Activated CD4-positive, CD25-positive, alpha-beta regulatory T cell treated with anti-CD3 and anti-CD28 coated beads, Interleukin-2, amount 50 U/mL, for 16 hours (primary cell): ENCODE measurements at places on chromosomes 6 and 20.

- no peak for DNase-seq
These were observed 25.9 kb downstream of the ACSS1 start for GRCh38 chr20:25032065-25032477.

GRCh38 chr6:41527721-41528408 is 18.3 kb upstream of the FOXP4 start:
- DNase-seq = no peak

GRCh38 chr6:129552413-129552812 is 157.6 kb downstream of the ARHGAP18 start:
- no peak for DNase-seq

- DNase-seq = no peak
These were observed 31.9 kb downstream of the CHMP4B start for GRCh38 chr20:33843050-33843449.

DNA sequence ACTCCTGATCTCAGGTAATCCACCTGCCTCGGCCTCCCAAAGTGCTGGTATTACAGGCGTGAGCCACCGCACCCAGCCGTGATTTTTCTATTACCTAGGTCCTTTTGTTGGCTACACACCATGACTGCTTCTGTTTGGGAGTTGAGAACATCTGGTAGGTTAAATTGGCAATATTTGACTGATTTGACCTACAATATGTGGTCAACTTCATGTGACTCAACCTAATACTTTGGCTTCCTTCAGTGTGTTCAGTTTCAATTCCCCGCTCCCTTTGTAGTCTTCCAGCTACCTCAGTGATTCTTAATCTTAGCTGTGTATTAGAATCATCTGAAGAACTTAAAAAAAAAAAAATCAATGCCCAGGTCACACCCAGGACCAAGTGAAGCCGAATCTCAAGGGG is 47.4 kb downstream of the MYB start:
- DNase-seq = no peak

- no peak for DNase-seq
These were observed 157.7 kb upstream of the GGTLC1 start for GRCh38 chr20:24146231-24146634.

DNA sequence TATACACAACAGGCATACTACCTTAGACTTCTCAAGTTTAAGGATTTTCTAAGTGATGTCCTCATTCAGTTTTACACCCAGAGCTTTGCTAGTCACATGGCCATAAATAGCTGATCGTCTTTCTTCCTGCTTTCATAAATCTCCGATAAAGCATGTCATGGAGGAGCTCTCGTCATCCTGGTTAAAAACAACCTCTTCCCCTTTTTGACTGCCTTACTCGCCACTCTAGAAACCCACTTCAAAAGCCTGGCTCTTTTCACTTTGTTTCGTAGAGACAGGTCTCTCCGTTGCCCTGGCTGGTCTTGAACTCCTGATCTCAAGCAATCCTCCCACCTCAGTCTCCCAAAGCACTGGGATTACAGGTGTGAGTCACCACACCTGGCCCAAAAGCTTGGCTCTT is 67.0 kb upstream of the SMIM29 start:
- no peak for DNase-seq

DNA sequence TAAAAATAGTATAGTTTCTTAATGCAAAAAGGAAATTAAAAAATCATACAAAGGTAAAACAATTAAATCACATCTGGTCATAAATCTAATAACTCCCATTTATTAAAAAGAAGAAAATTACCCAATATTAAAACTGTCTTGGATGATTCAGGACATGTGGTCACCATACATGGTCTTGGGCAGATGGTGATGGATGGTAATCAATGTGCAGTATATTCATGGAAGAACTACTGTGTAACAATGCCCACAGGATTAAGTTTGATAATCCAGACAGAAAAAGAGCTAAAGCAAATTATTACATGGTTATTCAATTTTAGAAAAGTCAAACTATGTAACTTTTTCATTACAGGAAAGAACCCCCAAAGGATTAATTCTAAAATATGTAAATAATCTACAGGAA is 480.6 kb downstream of the QKI start:
- DNase-seq = no peak

- no peak for DNase-seq
These were observed 64.8 kb downstream of the SYNJ2 start for GRCh38 chr6:158046201-158047126.

GRCh38 chr6:55983861-55984260 is 108.5 kb upstream of the BMP5 start:
- DNase-seq = no peak

DNA sequence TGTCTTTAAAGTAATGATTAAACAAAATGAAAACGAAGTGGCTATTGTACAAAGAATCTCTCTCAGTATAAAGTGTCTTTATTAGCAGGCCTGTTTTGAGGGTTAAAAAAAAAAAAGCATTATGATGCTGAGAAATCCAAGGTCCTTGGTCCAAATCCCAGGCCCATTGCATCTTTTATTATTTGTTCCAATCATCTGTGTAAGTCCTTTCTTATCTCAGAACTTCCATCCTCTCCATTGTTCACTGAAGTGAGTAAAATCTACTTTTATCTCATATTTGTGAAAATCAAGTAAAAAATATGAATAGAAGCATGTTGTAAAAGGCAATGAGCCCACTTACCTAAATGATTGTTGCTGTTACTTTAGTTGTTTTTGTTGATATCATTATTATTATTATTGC is 499.1 kb upstream of the JAG1 start:
- no peak for DNase-seq

DNA sequence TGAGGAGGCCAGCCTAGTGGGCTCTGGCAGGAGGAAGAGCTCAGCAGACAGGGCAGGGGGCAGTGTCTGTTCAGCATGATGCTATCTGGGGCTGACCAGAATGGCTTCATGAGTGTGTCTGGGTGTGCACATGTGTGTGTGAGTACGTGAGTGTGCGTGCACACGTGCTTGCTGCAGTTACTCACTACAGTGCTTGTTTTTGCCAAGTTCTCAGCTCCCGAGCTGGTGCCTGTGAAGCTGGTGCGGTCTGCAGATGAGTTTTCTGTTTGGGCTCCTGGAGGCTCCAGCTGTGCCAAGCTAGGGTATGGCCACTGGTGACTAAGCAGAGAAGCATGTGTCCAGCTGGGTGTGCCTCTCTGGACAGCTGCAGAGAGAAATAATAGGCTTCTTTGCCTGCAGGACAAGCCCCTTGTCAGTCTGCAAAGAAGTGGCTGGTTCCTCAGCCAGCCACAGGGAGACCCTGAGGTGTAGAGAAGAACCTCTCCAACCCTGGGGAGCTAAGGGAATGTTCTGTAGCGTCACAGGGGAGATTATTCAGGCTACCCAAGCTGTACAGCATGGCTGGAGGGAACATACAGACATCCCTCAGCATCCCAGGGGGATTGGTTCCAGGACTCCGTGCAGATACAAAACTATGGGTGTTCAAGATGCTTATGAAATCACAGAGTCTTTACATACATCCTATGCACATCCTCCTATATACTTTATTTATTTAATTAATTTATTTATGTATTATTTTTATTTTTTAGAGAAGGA is 40.2 kb upstream of the FAM50B start:
- DNase-seq = no peak

GRCh38 chr6:40276141-40276540 is 311.0 kb downstream of the LRFN2 start:
- DNase-seq = no peak

DNA sequence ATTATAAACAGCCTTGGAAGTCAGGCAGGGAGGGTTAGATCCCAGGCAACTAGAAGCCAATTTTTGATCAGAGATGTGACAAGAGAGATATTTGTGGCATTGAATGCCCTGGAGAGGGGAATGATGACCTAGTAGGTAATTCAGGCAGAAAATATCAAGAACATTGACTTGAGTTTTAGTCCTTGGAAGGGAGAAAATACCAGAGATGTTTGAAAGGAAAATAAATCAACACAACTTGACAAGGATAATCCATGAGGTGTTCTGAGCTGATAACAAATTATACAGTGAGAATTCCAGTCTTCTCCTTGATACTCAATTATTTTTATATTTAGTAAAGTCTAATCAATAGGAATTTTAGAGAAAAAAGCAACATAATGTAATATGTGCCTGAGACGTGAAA is 10.6 kb upstream of the MARCKS start:
- DNase-seq = no peak

DNA sequence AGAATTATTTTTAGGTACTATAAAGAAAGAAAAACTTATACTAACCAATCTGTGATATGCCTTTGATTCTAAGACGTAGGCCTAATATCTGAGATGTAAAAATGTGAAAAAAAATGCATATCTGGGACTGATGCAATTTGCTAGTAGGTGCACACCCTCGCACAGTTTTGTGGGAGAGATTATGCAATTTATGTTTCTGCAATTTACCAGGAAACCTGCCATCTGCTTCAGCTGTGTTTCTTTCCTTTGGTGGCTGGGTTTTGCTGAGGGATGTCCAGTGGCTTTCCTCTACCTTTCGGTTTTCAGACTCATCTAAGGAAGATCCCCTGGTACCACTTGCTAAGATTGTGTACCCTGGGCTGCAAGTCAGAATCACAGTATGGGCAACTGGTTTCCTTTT is 186.9 kb downstream of the ZFP64 start:
- no peak for DNase-seq

GRCh38 chr20:2616634-2617033 is 35.8 kb upstream of the NOP56 start:
- DNase-seq = no peak

DNA sequence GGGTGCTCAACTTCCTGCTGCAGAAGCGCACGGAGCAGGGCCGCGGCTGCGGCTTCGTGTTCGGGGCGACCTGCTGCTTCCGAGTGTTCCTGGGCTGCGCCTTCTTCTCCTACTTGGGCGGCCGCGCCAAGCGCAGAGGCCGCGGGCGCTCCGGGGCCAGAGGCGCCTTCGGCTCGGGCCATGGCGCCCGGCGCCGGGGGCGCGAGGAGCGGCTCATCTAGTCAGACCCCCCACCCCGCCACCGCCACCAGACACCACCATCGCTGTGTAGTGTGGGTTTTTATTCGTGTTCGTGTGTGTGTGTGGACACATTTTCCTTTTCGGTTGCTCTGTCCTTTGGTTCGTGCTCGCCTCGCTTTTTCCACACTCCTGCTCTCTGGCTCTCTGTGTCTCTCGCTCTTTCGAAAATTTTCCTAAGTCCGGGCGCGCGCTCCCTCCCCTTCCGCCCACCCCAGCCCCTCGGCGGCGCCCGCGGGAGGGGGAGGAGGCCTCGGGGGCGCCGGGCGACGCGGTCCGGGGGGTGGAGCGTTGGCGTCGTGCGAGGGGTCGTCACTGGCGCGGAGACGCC is 38.1 kb downstream of the GNAS start:
- DNase-seq = peak; percentile 32

DNA sequence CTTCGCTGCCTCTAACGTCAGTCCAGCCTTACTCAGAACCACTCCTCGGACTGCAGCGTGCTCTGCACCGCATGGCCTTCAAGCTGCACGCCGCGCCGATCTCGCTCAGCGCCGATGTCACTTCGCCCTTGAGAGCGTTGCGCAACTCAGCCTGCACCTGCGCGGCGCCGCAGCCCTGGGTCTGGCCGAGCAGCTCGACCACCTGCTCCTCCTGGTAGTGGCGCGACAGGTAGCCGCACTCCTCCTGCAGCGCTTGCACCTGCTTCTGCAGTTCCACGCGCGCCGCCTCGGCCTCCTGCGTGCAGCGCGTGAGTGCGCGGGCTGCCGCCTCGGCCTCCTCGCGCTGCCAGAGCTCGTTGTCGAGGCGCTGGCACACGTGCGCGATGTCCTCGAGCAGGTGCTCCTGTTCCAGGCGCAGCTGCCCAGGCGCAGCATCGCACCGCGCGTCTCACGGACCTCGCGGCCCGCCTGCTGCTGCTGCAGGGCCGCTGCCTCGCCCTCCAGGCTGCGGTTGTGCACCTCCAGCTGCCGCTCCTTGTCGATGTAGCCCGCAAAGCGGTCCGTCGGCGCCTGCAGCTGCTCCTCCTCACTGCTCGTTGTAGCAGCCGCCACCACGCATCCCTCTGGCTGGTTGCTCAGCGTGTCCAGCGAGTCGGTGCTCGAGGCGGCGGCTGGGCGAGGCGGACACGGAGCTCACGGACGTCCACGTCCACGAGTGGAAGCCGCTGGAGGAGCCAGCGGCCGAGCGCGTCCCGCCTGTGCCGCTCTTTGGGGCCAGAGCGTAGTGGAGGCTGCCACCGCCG is 380.6 kb upstream of the CHD6 start:
- DNase-seq = no peak

GRCh38 chr6:115898246-115898645 is 162.4 kb downstream of the FRK start:
- no peak for DNase-seq

GRCh38 chr20:57272883-57273535 is 6.6 kb upstream of the BMP7 start:
- DNase-seq = no peak

GRCh38 chr6:52489881-52490280 is 69.7 kb downstream of the EFHC1 start:
- no peak for DNase-seq

DNA sequence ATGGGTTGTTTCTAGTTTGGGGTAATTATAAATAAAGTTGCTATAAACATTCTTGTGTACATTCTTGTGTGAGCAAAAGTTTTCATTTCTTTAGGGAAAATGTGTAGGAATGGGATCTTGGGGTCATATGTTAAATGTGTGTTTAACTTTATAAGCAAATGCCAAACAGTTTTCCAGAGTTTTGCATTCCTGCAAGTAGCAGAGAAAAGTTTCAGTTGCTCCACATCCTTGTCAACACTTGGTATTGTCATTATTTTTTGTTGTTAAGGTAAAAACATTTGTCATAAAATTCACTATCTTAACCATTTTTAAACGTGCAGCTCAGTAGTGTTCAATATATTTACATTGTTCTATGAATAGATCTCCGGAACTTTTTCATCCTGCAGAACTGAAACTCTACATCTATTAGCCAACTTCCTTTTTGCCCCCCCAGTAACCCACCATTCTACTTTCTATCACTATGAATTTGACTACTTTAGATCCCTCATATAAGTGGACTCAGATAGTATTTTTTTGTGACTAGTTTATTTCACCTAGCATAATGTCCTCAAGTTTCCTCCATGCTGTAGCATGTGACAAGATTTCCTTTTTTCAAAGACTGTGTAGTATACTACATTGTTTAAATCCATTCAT is 48.4 kb downstream of the PHACTR2 start:
- DNase-seq = no peak

GRCh38 chr6:163486821-163487220 is 72.3 kb downstream of the QKI start:
- no peak for DNase-seq

GRCh38 chr6:116672306-116672705 is 3.7 kb upstream of the ZUP1 start:
- no peak for DNase-seq

DNA sequence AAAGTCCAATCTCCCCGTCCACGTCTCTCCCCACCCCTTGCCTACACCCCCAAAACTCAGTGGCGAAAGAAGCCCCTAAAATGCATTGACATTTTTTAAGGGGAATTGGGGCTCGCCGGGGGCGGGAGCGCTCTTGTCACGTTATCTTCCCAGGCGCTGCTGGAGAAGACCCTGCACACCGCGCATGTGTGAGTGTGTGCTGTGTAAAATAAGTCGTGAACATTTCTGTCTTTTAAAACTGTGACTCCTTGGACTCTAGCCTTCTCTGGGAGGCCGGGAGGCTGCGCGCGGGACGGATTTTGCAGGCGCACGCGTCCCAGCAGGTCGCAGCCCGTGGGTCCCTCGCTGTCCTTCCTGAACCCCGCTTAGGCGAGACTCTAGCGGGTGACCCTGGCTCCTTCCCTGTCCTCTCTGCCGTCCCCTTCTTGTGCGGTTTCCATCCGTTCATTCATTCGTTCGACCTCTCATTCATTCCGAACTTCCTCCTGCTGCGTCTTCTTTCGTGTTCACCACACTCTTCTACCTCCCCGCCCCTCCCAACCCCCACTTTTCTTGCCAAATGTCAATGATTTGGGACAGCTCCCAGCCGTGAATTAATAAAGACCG is 2.2 kb downstream of the NRN1 start:
- DNase-seq = no peak
